ENCODE measurements at places on chromosomes 1 and 21. TPM values are rescaled to one million over a fixed set of nuclear protein-coding genes. Genes with fewer than 3 reads are reported as not detected.

The RUNX1 gene
- 18.4 TPM for total RNA-seq

The LPAR3 gene
- total RNA-seq: 0.37 TPM

The CADM3 gene
- total RNA-seq: 0.20 TPM

The ALPL gene
- total RNA-seq: not detected

The RNU1-1 gene
- total RNA-seq: under 0.01 TPM

The SSX2IP gene
- total RNA-seq: 13.3 TPM

The AADACL4 gene
- not detected for total RNA-seq

The GNAT2 gene
- not detected for total RNA-seq

The GCSAML gene
- total RNA-seq: not detected

The SPATA1 gene
- total RNA-seq: 1.8 TPM

The GPR3 gene
- 0.73 TPM for total RNA-seq

The C21orf91 gene
- total RNA-seq: 7.7 TPM

The BRINP2 gene
- not detected for total RNA-seq

The AMY2A gene
- not detected for total RNA-seq

The ZMYM4 gene
- 42.4 TPM for total RNA-seq

The CYP4A11 gene
- total RNA-seq: not detected

The DENND2C gene
- total RNA-seq: 2.5 TPM

The TMEM125 gene
- total RNA-seq: not detected

The TMEM35B gene
- total RNA-seq: 20.3 TPM

All from subcutaneous preadipocyte (primary cell).